ENCODE measurements at places on chromosomes 6 and 20. TPM values are rescaled to one million over a fixed set of nuclear protein-coding genes. Genes with fewer than 3 reads are reported as not detected.

GRCh38 chr20:33051333-33051732 lies 2.4 kb upstream of the BPIFB3 start:
- no peak overlapping the region for H3K4me3 ChIP-seq
- peaks cover 9% of the 10 kb centered on the region for H3K4me1 ChIP-seq
- no peak overlapping the region for H3K27ac ChIP-seq
- H3K27me3 ChIP-seq = no peaks in the 10 kb centered on the region

Gene PTCHD4
- total RNA-seq = not detected

Gene NCOA5
- total RNA-seq = 15.0 TPM

Gene GMPR
- total RNA-seq = 0.52 TPM

Gene SYTL3
- total RNA-seq = 28.9 TPM

GRCh38 chr6:110331816-110332215 lies 26.3 kb downstream of the METTL24 start:
- no peak overlapping the region for H3K27ac ChIP-seq
- peaks cover 4% of the 10 kb centered on the region for H3K36me3 ChIP-seq
- no peak overlapping the region for H3K4me3 ChIP-seq

DNA sequence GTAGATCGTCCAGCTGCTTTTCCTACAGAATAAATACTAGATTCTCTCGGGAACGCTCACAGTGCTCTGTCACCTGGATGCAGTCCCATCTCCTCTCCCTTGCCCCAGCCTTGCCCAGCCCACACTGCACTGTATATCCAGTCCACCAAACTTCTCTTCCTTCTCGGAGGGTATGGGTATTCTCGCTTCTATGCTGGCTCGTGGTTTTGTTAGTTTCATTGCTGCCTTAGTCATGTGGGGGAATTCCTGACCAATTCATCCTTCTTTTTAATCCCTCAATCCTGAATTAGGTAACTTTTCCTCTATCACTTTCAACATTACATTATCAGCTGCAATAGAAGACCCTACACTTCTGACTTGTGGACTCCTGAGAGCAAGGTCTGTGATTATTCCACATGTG lies 252.4 kb downstream of the GMDS start:
- peaks cover 3% of the 10 kb centered on the region for H3K36me3 ChIP-seq
- DNase-seq = no peak
- no peaks in the 10 kb centered on the region for H3K27me3 ChIP-seq
- no peak overlapping the region for H3K4me3 ChIP-seq
- H3K4me1 ChIP-seq = peaks cover 2% of the 10 kb centered on the region
- H3K27ac ChIP-seq = no peak overlapping the region

DNA sequence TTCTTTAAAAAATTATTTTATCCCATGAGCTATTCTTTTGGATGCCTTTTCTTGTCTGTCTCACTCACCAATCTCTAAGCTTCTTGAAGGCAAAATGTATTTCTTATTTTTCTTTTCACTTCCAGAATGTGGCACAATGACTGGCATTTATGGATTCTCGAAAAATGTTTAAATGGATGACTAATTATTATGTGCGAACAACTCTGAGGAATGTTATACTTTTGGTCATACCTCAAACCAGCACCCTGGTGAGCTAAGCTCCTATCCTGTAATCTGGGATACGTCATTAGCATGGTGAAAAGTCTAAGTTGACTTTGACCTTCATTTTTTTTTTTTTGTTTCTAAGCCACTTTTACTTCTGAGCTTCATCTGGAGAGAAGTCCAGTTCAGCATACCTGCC lies 214.0 kb upstream of the CEP162 start:
- no peak overlapping the region for H3K4me3 ChIP-seq
- no peaks in the 10 kb centered on the region for H3K27me3 ChIP-seq
- H3K36me3 ChIP-seq = no peaks in the 10 kb centered on the region

Gene WFDC10B
- total RNA-seq = not detected

DNA sequence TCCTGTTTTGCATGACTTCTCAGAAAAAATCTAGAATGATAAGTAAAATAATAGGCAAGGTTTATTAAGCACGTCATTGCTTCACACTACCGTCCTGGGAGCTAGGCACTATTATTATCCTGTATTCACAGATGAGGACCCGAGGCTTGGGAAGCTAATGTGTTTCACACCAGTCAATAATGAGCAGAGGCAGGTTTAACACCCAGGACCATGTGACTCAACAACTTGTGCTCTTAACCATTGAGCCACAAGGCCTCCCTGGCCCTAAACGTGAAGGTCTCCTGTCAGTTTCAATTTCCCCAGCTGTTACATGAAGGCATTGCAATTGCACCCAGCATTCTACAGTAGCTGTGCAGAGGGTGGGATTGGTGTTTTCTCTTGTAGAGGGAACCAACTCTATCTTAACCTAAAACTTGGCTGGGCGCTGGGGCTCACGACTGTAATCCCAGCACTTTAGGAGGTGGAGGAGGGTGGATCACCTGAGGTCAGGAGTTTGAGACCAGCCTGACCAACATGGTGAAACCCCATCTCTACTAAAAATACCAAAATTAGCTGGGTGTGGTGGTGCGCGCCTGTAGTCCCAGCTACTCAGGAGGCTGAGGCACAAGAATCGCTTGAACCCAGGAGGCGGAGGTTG lies 191.2 kb downstream of the BCAS1 start:
- peaks cover 13% of the 10 kb centered on the region for H3K4me1 ChIP-seq
- no peak overlapping the region for H3K4me3 ChIP-seq
- H3K27ac ChIP-seq = no peak overlapping the region
- H3K27me3 ChIP-seq = no peaks in the 10 kb centered on the region

DNA sequence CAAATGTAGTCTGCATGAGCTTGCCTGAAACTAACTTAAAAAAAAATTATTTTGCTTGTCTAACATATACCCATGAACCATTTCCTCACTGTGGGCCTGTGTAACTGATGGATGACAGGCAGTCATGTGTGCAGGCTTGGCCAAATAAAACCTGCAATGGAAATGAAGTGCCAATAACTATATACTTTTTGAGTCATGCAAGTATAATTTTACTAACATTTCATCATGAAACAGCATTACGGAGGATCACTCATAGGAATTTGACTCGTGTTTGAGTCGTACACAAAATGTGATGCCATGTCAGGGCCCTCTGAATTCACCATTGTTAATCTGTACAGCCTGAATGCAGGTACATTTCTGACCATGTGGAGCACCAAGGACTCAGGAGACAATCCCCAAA lies 46.6 kb downstream of the HDDC2 start:
- peaks cover 6% of the 10 kb centered on the region for H3K27me3 ChIP-seq
- peaks cover 4% of the 10 kb centered on the region for H3K4me1 ChIP-seq
- no peak for DNase-seq
- no peak overlapping the region for H3K27ac ChIP-seq
- no peaks in the 10 kb centered on the region for H3K36me3 ChIP-seq
- H3K4me3 ChIP-seq = no peak overlapping the region

- H3K27ac ChIP-seq = no peak overlapping the region
- peaks cover 5% of the 10 kb centered on the region for H3K4me1 ChIP-seq
- no peak for DNase-seq
- no peaks in the 10 kb centered on the region for H3K36me3 ChIP-seq
- no peak overlapping the region for H3K4me3 ChIP-seq
Observed at GRCh38 chr6:32488083-32488482, 42.0 kb downstream of the HLA-DRB5 start.

DNA sequence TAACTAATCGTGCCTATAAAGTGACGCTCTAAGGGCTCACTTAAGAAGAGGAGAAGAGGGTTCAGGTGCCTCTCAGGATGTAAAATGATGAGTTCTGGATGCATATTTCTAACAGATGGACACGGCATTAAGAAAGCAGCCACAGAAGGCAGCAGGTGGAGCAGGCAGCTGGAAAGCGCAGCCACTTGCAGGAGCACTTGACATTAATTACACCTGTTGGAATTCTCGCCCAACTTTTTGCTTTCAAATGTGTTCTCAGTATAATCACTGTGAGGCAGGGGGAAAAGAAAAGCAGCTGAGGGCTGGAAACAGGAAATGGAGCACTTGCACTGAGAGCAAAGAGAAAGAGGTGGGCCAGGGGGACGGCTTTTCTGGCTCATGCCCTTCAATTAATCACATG lies 164.2 kb downstream of the NKAIN2 start:
- H3K27ac ChIP-seq = no peak overlapping the region
- no peak overlapping the region for H3K4me3 ChIP-seq
- DNase-seq = no peak
- H3K27me3 ChIP-seq = no peaks in the 10 kb centered on the region

- no peak overlapping the region for H3K27ac ChIP-seq
- DNase-seq = no peak
- peaks cover 5% of the 10 kb centered on the region for H3K4me1 ChIP-seq
- no peak overlapping the region for H3K4me3 ChIP-seq
- peaks cover 5% of the 10 kb centered on the region for H3K27me3 ChIP-seq
Observed at GRCh38 chr6:141403827-141404226, 728.9 kb upstream of the GJE1 start.

GRCh38 chr6:167652701-167653095 lies 174.0 kb upstream of the AFDN start:
- no peaks in the 10 kb centered on the region for H3K36me3 ChIP-seq
- no peak overlapping the region for H3K27ac ChIP-seq
- H3K4me1 ChIP-seq = no peaks in the 10 kb centered on the region
- H3K27me3 ChIP-seq = no peaks in the 10 kb centered on the region

DNA sequence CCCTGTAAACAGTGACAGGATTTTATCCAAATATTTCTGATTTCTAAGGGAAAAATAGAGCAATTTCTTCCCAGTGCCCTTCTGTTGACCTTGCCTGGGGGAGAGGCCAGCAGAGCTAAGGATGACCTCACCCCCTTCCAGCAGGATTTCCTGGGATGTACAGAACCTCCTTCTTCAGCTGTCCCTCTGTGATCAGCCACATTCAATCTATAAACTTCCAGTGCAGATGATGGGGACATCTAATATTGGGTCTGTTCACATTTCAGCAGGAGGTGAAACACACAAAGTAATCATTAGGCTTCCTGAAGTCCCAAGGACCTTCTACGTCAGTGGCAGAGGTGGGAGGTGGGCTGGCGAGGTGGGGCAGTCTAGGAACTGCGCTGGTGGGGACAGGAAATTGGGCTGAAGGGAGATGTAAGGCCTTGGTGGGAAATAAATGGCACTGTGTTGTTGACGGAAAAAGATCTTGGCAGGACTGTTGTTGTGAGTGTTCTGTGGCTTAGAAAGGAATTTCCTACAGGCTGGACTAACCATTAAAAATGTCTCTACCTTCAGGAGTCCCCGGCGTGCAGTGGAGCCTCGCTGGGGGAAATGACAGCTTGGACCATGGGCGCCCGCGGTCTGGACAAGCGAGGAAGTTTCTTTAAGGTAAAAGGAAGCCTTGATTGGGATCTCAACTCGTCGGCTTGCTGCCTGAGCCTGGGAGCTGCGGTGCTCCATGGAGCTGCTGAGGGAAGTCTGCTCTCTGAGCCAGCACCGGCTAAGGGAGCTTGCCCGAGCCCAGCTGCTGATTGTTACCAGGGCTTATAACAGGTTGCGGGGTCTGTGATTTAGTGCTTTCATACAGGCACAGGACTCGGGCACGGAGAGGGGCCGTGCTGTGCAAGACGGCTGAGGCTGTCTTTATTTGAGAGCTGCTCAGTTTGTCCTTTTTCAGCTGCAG lies 127.9 kb upstream of the NAA20 start:
- H3K4me1 ChIP-seq = no peaks in the 10 kb centered on the region
- peaks cover 49% of the 10 kb centered on the region for H3K27me3 ChIP-seq
- H3K4me3 ChIP-seq = no peak overlapping the region
- DNase-seq = no peak
- no peak overlapping the region for H3K27ac ChIP-seq

Measured in T-helper 17 cell (primary cell).